ENCODE measurements at places on chromosomes 12 and 14. TPM values are rescaled to one million over a fixed set of nuclear protein-coding genes. Genes with fewer than 3 reads are reported as not detected.

The TAS2R9 gene
- not detected for total RNA-seq

DNA sequence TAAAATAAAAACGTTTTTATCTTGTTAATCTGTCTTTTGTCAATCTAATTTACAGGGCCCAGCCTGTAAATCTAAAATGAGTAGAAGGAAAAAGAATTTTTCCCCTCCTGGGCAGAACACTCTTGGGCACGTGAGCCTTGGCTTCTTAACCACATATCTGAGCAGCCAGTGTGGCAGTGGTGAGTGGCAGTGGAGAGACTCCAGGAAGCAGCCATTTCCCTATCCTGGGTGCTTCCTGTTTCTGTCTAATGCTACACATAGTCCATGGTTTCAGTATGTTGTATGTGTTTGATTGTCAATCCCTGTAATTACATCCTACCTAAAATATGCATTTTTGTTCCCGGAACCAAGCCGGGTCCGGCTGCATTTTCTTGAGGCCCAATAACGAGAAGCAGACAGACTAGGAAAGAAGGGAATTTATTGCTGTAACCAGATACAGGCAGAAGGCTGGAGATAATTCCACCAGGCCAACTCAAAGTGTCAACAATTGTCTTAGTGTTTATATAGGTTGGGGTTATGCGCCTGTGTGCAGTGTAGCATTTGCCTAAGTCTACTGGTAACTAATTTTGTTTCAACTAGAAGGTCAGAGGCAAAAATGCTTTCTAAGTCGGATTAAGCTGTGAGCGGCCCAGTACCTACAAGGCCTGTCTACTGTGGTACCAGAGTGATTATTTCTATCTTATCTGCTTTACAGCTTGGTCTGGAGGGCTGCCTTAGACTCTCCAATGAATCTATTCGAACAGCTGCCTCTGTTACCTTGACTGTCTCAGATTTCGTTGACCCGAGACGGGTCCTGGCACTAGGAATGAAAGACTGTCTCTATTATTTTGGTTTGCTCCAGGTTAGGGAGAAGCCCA, 82.4 kb upstream of the RESF1 start:
- H3K27ac ChIP-seq, result peak overlapping the region; percentile 36
- H3K36me3 ChIP-seq, result peaks cover 39% of the 10 kb centered on the region
- no peaks in the 10 kb centered on the region for H3K27me3 ChIP-seq
- H3K4me3 ChIP-seq, result no peak overlapping the region

DNA sequence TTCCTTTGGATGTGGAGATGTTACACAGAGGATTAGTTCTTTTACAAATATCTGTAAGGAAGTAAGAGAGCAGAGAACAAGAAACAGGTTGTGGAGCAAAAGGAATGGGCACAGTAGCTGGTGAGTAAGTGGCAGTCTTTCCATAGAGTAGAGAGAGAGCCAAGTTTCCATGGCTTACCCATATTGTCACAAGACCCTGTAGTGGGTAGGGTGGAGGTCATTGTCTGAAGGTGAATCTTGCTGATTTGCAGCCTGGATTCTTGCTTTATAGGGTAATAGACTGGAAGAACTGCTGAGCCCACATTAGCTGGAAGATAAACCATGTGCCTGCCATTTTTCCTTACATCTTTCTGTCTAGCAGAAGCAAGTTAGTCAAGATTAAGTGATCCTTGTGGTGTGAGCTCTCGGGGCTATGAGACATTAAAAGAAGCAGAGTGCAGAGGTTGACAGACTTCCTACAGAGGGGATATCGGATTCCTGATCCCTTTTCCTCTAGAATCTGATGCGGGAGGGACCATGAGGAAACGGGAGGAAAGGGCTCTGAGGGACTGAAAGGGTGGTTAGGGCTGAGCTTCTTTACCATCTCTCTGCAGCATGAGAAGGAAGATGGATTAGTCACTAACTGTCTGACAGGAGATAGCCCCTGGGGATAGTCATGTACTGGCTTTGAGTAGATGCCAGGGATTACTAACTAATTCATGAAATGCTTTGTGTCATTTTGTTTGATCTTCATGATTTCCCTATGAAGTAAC, 44.0 kb upstream of the LRTM2 start:
- H3K4me3 ChIP-seq, result no peak overlapping the region
- DNase-seq, result no peak
- H3K36me3 ChIP-seq, result peaks cover 29% of the 10 kb centered on the region
- no peaks in the 10 kb centered on the region for H3K27me3 ChIP-seq

GRCh38 chr14:60094306-60094897, 2.7 kb downstream of the PCNX4 start:
- H3K36me3 ChIP-seq, result peaks cover 28% of the 10 kb centered on the region
- H3K4me1 ChIP-seq, result peaks cover 36% of the 10 kb centered on the region

All from activated CD8-positive, alpha-beta memory T cell treated with anti-CD3 and anti-CD28 coated beads, Interleukin-2, amount 10 ng/mL, durations not matched to agents 7 days and 5 days (primary cell).